ENCODE measurements at places on chromosomes 7 and 10.

- no peak for DNase-seq
Measured at GRCh38 chr7:135714534-135715009, 13.4 kb downstream of the SLC13A4 start.

- DNase-seq = no peak
Measured at GRCh38 chr10:32295027-32295426, 51.9 kb downstream of the EPC1 start.

DNA sequence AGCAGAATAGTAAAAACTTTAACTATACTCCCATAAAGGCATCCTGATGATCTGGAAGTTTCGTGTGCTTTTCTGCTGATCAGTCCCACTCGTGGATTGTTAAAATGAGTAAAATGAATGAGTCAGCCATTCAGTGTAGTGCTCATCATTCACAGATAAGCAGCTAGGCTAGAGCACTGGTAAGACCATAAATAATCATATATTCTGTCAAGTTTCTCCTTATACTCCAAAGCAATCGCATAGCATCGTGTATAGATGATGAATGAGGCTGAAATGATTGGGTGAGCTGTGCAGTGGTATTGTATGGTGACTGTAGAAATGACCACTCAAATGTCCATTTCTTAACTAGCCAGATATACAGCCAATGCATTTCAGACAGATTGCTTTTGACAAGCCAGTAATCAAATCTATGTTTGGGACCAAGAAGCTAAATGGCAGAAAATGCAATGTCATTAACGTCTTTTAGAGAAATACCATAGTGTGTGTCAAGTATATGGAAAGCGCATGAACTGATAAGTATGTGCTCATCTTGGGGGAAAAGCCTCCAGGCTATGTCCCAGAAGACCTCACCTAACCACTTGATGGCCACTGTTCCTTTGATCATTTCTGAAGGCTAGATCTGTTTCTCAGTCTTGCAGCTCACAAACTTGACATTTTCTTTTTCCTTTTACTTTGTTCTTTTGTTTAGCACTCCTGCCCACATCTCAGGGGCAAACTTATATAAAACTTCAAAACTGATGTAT, 227.2 kb upstream of the FAM3C start:
- DNase-seq = no peak

- no peak for DNase-seq
Measured at GRCh38 chr7:107560898-107561516, 2.7 kb downstream of the COG5 start.

GRCh38 chr7:47826754-47827153, 121.5 kb downstream of the PKD1L1 start:
- no peak for DNase-seq

All from SHP77 (cell line).